ENCODE measurements at places on chromosomes 1 and 21. TPM values are rescaled to one million over a fixed set of nuclear protein-coding genes. Genes with fewer than 3 reads are reported as not detected.

- no peak for DNase-seq
Observed at GRCh38 chr1:17206196-17206595, 1.3 kb downstream of the PADI1 start.

DNA sequence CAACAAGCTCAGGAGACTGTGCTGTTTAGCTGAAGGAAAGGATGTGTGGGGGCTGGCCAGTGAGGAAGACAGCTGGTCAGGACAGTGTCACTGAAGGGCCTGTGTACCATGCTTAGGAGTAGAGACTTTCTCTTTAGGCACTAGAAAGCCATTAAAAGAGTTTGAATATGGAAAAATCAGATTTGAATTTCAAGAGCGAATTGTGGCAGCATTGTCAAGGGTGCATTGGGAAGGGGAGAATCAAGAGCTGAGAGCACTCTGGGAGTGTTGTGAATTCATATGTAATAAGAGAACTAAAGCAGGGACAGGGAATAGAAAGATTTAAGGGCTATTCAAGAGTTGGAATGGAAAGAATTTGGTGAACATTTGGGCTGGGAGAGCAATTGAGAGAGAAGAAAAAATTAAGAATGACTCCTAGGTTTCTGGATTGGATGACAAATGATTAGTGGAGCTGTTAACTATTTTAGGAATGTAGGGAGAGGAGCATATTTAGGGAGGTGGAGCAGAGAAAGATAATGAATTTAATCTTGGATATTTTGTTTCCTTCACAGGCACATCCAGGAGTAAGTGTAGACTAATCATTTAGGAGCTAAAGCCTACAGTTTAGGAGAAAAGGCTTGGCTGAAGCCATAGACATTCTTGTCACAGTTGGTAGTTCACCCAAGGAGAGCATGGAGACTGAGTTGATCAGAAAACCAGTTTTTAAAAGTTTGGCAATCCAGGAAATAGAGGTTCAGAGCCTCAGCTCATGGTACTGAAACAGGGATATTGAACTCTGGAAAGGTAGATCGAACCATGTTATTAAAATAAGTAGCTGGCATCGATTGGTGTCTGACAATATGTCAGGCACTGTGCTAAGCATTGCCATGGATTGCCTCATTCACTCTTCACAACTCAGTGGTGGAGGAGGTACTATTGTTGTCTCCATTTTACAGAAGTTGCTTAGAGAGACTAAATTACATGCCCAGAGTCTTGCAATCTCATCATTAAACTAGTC, 23.1 kb upstream of the TOR3A start:
- DNase-seq: no peak

DNA sequence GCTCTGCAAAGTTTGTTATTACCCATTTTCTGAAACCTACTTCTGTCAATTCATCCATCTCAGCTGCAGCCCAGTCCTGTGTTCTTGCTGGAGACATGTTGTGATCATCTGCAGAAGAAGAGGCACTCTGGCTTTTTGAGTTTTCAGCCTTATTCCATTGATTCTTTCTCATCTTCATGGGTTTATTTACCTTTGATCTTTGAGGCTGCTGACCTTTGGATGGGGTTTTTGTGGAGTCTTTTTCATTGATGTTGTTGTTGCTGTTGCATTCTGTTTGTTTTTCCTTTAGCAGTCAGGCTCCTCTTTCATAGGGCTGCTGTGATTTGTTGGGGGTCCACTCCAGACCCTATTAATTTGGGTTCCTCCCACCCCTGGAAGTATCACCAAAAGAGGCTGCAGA, 164.3 kb downstream of the FCRL5 start:
- no peak for DNase-seq

DNA sequence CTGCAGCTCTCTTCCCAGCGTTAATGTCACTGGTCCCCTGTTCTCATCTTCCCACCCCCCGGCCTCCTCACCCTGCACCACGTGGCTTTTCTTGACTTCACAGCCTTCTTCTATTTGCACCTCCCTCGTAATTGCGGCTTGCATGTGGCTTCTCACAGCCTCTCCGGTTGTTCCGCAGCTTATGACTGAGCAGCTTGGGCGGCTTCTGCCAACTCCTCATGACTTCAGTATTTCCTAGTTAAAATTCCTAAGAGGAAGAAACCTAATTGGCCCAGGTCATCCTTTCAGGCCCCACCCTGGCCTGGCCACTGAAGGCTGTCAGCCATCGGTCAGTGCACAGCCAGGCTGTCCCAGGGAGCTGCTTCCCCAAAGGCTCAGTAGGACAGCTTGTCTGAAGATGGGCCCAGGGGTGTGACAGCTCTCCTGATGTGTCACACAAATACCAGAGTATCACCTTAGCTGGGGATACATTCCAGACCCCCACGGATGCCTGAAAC, 8.6 kb upstream of the RERE start:
- no peak for DNase-seq

- no peak for DNase-seq
Observed at GRCh38 chr1:96581772-96582171, 139.8 kb upstream of the PTBP2 start.

- DNase-seq: no peak
Observed at GRCh38 chr1:31592132-31592531, 15.8 kb downstream of the TINAGL1 start.

DNA sequence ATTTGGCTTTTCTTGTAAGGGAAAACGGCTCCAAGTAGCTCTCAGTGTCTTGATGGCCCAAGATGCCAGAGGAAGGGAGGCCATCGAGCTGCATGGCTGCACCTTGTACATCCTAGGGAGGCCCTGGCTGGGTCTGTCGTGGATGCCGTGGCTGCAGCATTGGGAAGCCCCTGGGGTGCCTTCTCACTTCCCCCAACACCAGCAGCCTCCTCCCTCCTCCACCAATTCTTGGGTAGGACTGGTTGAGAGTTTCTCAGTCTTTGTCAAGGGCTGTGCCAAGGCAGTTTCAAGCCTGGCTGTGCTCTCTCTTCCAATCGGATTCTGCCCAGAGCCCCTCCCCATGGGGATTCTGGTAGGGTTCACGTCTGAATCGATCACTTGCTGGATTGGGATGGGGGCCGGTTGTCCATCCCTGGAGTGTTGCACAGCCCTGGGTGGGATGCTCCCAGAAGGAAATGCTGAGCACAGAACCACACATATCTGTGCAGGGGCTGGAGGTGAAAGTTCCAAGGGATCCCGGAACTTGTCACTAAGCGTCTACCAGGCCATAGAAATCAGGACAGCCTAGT, 14.0 kb upstream of the SPSB1 start:
- no peak for DNase-seq

- DNase-seq: no peak
Observed at GRCh38 chr21:26849428-26850115, 4.4 kb upstream of the ADAMTS1 start.

- DNase-seq: no peak
Observed at GRCh38 chr1:91402023-91402422, 2.6 kb downstream of the HFM1 start.

DNA sequence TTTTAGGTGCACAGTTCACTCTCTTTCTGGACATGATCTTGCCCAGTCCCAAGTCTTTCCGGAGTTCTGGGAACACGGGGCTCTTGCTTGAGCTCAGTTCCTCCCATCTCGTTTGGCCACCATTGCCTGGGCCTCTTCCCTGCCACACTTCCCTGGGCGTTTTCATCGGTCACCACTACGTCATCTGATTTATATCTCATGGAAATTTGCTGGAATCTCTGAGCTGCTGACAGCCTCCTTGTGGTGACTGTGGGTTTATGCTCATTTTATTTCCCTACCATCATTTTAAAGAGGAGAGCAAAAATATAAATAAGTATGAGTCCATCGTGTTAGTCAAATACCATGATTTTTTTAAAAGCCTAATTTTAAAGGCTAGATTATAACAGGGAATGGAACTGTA, 449.1 kb upstream of the KAZN start:
- no peak for DNase-seq

DNA sequence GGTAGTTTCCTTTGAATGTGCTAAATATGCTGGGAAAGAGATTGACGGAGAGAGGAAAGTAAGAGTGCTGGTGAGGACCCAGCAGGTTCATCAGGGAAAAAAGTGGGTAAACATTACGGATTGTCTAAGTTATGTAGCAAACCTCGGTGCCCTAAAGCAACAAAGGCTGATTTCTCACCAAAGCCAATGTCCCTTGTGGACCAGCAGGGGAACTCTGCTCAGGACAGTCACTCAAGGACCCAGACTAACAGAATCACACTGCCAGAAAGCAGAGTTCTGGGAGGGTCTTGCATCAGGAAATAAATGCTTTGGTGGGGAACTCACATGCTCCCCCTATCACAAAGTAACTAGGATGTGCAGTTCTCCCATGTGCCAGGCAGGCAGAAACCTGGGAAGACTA, 1.7 kb upstream of the IKBKE start:
- DNase-seq: no peak

DNA sequence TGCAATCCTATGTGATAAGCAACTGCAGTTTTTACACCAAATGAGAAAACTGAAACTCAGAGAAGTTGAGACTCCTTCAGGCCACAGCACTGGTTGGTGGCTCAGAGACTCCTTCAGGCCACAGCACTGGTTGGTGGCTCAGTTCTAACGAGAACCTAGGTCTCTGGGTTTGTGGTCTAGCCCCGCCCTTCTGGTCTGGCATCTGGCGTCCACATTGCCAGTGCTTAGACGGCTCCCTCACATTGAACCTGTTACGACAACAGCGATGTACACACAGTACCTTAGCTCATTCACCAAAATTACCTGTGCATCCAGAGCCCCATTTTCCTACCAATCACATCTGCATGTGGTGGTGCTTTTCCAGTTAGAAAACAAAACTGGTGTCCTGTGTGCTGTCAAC, 66.1 kb downstream of the NID1 start:
- DNase-seq: no peak

- no peak for DNase-seq
Observed at GRCh38 chr21:23686737-23687523, 1920.4 kb downstream of the MRPL39 start.

GRCh38 chr1:35509558-35509957, 47.6 kb downstream of the KIAA0319L start:
- DNase-seq: no peak

GRCh38 chr1:107535091-107535490, 394.3 kb downstream of the NTNG1 start:
- DNase-seq: no peak

GRCh38 chr1:200448034-200448762, 38.4 kb upstream of the ZNF281 start:
- DNase-seq: no peak

- DNase-seq: no peak
Observed at GRCh38 chr21:42780617-42781016, 98.7 kb downstream of the WDR4 start.

DNA sequence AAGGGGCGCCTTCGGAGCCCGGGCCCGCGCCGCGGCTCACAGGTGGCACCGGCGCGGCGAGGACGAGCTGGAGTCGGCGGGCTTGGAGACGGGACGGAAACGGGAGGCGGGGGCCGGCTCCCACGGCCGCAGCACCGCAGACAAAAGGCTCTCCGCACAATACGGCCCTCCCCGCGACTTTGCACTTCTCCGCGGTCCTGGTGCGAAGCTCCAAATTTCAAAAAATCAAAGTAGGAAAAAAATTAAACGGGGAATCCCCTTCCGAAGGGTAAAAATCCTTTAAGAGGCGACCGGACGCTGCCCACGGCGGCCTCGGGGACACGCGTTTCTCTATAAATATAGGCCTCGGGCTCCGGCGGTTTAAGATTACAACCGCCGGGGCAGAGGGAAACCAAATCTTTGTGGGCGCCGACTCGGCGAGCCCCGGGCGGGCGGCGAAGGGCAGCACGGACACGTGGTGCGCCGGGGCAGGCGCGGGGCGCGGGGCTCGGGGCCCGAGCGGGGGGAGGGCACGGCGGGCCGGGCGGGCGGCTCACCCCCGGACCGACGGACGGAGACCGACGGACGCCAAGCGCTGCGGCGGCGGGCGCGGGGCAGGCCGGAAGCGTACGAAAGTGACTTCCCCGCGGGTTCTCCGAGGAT, 453 bp downstream of the PABPC4 start:
- DNase-seq: peak; percentile 58

GRCh38 chr1:226019572-226019971, 20.4 kb upstream of the SDE2 start:
- no peak for DNase-seq

DNA sequence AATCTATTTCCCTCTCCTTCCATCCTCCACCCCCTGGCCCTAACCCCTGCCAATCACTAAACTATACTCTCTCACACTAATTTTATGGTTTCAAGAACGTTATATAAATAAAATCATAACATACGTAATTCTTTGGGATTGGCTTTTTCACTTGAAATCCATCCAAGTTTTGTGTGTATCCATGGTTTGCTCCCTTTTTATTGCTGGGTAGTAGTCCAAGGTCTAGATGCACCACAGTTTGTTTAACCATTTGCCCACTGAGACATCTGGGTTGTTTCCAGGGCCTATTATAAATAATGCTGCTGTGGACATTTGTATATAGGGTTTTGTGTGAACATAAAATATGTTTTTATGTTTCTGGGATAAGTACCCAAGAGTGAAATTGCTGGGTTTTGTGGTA, 61.4 kb downstream of the TEX35 start:
- no peak for DNase-seq

GRCh38 chr1:7401814-7402547, 369.1 kb upstream of the VAMP3 start:
- DNase-seq: no peak

GRCh38 chr1:86487131-86487810, 18.5 kb downstream of the CLCA1 start:
- DNase-seq: no peak

DNA sequence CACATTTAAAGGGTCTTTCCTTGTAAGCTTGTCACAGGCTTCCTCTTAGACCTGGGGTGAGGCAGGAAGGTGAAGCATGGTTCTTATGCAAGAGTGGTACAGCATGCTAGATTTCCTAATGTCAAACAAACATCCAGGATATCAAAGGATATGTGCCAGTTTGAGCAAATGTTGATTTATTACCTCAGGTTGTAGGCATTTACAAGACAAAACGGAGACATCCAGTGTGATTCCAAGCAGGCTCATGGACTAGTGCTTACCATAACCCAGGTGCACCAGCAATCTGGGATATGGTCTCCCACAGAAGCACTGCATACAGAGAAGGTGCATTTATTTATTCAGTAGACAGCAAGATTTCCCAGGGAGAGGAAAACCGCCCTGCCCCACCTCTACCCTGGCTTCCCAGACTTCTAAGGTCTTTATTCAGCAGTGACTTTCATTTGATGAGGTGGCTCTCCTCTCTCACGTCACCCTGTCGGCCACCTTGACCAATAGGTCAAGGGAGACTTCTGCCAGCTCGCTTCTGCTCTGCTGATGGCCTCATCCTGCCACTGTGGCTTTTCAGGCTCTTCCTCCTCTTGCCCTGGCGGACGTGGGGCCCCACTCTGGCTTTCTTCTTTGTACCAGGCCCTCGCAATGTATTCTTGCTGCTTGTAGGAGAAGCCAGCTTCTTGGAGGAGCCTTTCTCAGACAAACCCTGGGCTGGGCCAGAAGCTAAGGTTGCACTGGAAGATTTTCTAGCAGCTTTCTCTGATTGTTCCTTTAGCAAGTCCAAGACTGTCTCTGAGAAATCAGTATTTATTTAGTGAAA, 25.6 kb downstream of the HHIPL2 start:
- no peak for DNase-seq

The COL9A2 gene
- 0.55 TPM for total RNA-seq

The NBL1 gene
- total RNA-seq: 28.8 TPM

The TNFSF4 gene
- total RNA-seq: 0.25 TPM

The KTI12 gene
- total RNA-seq: 4.2 TPM

The NMNAT2 gene
- 2.4 TPM for total RNA-seq

The LCE1D gene
- not detected for total RNA-seq

The VCAM1 gene
- total RNA-seq: 98.5 TPM

The CFHR3 gene
- total RNA-seq: not detected

The DNAI4 gene
- 3.5 TPM for total RNA-seq

Measured in pancreas (tissue), 10 donors.